ENCODE measurements at places on chromosomes 2 and 18. TPM values are rescaled to one million over a fixed set of nuclear protein-coding genes. Genes with fewer than 3 reads are reported as not detected.

Gene KCNJ3
- 0.78 TPM for total RNA-seq

Gene SPP2
- total RNA-seq, result 76.4 TPM

Gene TCF23
- total RNA-seq, result 0.10 TPM

Gene TNP1
- total RNA-seq, result not detected

Gene DNAH6
- 1.9 TPM for total RNA-seq

Gene REG3A
- 0.45 TPM for total RNA-seq

Gene IL36G
- total RNA-seq, result 0.20 TPM

Gene OSBPL1A
- total RNA-seq, result 5.5 TPM

All from left lobe of liver (tissue), 2 donors.